ENCODE measurements at places on chromosomes 1 and 21.

DNA sequence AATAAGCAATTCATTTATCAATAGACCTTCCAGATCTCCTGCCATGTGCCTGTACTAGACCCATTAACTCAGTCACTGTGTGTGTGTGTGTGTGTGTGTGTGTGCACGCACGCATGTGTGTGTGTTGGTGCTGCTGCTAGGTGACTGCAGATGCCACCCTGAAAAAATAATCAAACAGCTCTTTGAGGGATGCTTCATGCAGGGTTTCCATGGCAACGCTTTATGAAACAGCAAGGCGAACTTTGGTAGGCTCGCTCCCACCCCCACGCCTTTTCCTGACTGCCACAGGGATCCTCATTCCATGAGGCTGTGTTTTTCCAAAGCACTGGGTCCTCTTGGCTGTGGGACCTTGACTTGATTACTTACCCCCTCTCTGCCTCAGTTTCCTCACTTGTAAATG is 94.0 kb downstream of the HMGB4 start:
- no peak for DNase-seq

DNA sequence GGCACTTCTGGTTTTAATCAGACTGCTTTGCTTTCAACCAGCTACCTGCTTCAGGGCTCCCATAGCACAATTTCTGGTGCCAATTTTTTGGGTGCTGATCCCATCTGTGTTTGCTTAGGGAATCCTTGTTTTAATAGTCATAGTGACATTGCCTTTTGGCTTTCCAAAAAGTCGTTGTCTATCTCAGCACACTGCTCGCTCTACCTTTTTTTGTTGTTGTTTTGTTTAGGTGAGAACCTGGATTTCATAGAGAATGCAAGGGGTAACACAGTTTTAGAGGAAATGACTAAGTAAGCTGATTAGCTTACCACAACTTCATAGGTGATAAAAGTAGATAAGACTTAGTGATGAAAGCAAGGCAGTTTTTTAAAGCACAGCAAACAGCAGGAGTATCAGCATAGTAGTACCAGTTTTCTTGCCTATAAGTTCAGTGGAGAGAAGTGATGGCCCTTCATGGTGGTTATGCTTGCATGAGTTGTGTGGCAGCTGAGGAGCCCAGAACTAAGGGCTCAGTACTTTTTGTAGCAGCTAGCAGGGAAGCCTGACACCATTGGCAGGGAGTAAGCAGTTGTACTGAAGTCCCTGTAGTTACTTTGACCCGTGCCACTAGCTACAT is 31.3 kb downstream of the NEK7 start:
- no peak for DNase-seq

DNA sequence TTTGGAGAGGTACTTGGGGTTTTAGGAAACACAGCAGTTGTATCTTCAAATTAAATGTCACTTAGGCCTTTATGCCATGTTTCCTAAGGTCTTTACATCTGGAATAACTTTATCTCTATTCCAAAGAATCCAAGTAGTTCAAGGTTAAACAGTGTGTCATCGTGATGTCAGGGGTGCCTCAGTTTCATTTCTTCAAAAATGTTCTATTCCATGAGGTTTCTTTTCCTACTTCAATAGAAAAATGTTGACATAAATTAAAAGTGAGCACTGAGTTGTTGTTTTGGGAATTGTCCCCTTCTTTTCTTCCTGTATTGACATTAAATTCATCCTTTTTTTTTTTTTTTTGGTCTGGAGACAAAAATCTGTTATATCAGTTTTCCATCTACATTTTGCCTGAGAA is 160.6 kb upstream of the C21orf91 start:
- no peak for DNase-seq

- DNase-seq, result no peak
Observed at GRCh38 chr1:236907205-236907604, 97.0 kb downstream of the MT1HL1 start.

GRCh38 chr1:234881893-234882771 is 246.5 kb downstream of the TOMM20 start:
- peak; percentile 32 for DNase-seq

DNA sequence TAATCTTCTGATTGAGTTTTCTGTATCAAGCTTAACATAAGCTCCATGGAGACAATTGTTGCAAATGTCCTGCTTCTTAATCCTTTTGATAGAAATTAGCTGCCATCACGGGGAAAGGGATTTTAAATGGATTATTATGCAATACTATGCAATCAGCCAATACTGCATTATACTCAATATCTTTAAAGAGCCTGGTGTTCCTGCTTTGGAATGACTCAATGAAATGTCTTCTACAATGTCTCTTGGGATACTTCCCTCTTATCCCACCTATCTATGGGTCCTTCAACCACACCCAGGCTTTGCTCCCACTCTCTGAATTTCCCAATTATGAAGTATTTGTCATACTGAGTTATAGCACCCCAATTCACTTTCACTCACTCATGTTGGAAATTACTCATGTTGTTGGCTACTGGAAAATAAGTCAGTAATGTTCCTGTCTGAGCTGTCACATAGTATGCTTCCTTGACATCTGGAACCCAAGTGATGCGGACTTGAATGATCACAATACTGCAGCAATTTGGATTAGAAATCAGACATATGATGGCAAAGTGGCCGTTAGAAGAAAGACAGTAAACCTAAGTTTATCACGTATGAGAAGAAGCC is 85.0 kb downstream of the TPR start:
- no peak for DNase-seq

DNA sequence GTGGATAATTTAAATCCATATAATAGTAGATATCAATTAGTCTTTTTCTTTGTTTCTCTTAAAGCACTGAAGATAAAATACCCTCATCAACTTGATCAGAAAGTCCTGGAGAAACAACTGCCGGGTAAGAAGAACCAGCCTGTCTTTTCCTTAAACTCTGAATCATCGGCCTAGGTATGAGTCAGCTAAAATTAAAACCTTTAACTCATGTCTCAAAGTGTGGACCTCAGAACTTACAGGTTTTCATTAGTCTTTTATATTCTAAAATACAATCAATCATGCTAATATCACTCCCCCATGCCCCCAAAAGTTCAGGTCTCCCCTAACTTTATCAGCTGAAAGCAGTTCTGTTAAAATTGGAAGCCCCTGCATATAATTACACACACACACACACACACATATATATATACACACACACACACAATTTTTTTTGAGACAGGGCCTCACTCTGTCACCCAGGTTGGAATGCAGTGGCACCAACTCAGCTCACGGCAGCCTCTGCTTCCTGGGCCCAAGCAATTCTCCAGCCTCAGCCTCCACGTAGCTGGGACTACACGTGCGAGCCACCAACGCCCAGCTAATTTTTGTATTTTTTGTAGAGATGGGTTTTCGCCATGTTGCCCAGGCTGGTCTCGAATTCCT is 61.3 kb downstream of the B3GALNT2 start:
- no peak for DNase-seq

DNA sequence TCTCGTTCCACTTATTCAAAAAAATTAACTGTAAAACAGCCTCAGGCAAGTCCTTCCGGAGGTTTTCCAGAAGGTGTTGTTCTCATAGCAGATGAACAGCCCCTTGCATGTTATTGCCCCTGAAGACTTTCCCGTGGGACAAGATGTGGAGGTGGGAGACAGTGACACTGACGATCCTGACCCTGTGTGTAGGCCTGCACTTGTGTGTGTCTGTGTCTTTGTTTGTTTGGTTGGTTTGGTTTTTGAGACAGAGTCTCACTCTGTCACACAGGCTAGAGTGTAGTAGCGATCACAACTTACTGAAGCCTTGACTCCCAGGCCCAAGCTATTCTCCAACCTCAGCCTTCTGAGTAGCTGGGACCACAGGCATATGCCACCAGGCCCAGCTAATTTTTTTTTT is 12.6 kb downstream of the ETV3L start:
- DNase-seq, result no peak

GRCh38 chr21:31558962-31559367 is 100.5 kb upstream of the SOD1 start:
- peak; percentile 91 for DNase-seq

- no peak for DNase-seq
Observed at GRCh38 chr1:66505671-66506392, 28.1 kb upstream of the SGIP1 start.

GRCh38 chr1:64000021-64000420 is 203.4 kb upstream of the UBE2U start:
- no peak for DNase-seq

DNA sequence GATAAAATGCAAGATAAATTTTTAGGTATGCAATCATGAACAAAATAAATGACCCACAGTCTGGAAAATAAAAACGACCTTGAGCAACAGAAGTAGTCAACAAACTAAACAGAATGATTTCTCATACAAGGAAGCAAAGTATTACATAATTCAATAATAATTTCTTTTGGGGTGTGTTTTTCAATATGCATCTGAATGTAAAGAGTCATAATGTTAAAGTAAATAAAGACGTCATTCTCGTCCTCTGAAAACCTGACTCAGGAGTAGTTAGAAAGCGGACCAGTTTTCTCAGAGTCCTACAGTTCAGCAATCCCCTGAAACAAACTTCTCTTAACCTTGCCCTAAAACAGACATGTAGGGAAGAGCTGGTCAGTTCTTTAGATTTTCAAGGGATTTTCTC is 18.6 kb downstream of the CDC42BPA start:
- DNase-seq, result no peak

GRCh38 chr1:57164584-57164983 is 198.8 kb upstream of the C8B start:
- DNase-seq, result no peak

GRCh38 chr1:98458511-98459485 is 202.7 kb upstream of the SNX7 start:
- no peak for DNase-seq
